ENCODE measurements at places on chromosomes 7 and 10. TPM values are rescaled to one million over a fixed set of nuclear protein-coding genes. Genes with fewer than 3 reads are reported as not detected.

- no peak overlapping the region for H3K27ac ChIP-seq
- no peaks in the 10 kb centered on the region for H3K4me1 ChIP-seq
- H3K36me3 ChIP-seq: peaks cover 13% of the 10 kb centered on the region
- H3K4me3 ChIP-seq: no peak overlapping the region
- no peaks in the 10 kb centered on the region for H3K27me3 ChIP-seq
These were observed 24.9 kb downstream of the NRBF2 start for GRCh38 chr10:63157845-63158624.

DNA sequence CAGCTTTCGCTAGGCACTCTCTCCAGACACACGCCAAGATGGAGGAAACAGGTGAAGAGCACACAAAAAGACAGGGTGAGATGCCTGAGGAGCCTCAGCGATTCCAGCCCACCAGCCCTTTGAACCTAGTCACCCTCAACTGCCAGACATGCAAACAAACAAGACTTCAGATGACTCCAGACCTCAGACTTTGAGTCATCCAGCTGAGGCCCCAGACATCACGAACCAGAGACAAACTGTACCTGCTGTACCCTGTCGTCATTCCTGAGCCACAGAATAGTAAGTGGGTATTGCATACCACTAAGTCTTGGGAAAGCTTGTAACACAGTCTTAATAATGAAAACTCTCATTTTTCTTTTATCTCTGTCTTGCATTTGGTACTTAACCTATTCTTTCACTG is 126.6 kb upstream of the LSM8 start:
- H3K36me3 ChIP-seq: no peaks in the 10 kb centered on the region
- no peak overlapping the region for H3K27ac ChIP-seq
- no peak overlapping the region for H3K4me3 ChIP-seq
- H3K4me1 ChIP-seq: no peaks in the 10 kb centered on the region
- no peaks in the 10 kb centered on the region for H3K27me3 ChIP-seq

- H3K36me3 ChIP-seq: no peaks in the 10 kb centered on the region
- DNase-seq: no peak
- no peak overlapping the region for H3K4me3 ChIP-seq
- no peak overlapping the region for H3K27ac ChIP-seq
These were observed 35.3 kb downstream of the FEZF1 start for GRCh38 chr7:122269241-122269640.

GRCh38 chr7:103851357-103851756 is 138.1 kb downstream of the RELN start:
- no peaks in the 10 kb centered on the region for H3K36me3 ChIP-seq
- no peaks in the 10 kb centered on the region for H3K4me1 ChIP-seq
- no peak overlapping the region for H3K4me3 ChIP-seq
- H3K27me3 ChIP-seq: no peaks in the 10 kb centered on the region

RBP3 gene
- not detected for polyA plus RNA-seq

PLXNA4 gene
- 0.93 TPM for polyA plus RNA-seq

Data from CD4-positive, alpha-beta memory T cell (primary cell).